ENCODE measurements at places on chromosomes 7 and 10.

- no peak for DNase-seq
These were observed 213.2 kb downstream of the ZMYND11 start for GRCh38 chr10:348456-348855.

GRCh38 chr10:27819781-27820531 lies 74.3 kb upstream of the MKX start:
- DNase-seq: no peak

DNA sequence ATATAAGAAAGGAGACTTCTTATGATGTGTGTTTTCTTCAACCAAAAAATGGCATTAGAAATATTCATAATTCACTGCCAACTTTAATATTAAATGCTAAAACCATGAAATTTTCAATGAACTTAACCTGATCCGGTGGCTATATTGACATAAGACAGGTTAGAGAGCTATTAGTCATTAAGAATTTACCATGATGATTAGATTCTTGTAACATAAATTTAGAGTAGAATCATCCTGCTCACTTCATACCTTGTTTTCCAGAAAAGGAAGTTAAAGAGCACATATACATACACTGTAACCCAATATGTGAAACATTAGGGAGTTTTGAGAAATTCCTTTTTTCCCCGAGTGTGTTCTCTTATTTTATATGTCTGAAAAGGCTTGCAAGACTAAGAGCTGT lies 430.3 kb upstream of the SEMA3A start:
- no peak for DNase-seq

- no peak for DNase-seq
These were observed 20.4 kb downstream of the NUDCD3 start for GRCh38 chr7:44470135-44470479.

All from DMS 273 treated with DMSO at 0.1 percent for 48 hours (cell line).